ENCODE measurements at places on chromosomes 6 and 20.

- no peak for DNase-seq
Observed at GRCh38 chr6:142045380-142046278, 87.1 kb upstream of the GJE1 start.

GRCh38 chr20:62235001-62235776, 3.1 kb upstream of the OSBPL2 start:
- no peak for DNase-seq

DNA sequence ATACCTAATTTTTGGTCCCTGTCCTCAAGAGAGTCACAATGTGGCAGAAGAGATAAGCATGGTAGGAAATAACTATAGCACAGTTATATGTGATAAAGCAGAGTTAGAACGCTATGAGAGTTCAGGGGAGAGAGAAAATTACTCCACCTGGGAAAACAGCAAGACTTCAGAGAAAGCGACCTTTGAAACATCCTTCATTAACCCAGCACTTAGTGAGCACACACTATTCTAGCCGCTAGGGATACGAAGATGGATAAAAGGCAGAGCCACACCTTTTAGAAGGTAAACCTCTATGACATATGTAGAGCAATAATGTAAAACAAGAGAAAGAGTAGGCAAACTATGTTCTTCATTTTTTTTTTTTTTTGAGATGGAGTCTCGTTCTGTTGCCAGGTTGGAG, 264.3 kb downstream of the PTPRK start:
- no peak for DNase-seq

- peak; percentile 96 for DNase-seq
Observed at GRCh38 chr20:33666293-33667244, at the start of gene ACTL10. Gene ACTL10, plus strand, starts transcription at chr20:33666943. Its CDS starts 555 bp downstream, at chr20:33667498.

DNA sequence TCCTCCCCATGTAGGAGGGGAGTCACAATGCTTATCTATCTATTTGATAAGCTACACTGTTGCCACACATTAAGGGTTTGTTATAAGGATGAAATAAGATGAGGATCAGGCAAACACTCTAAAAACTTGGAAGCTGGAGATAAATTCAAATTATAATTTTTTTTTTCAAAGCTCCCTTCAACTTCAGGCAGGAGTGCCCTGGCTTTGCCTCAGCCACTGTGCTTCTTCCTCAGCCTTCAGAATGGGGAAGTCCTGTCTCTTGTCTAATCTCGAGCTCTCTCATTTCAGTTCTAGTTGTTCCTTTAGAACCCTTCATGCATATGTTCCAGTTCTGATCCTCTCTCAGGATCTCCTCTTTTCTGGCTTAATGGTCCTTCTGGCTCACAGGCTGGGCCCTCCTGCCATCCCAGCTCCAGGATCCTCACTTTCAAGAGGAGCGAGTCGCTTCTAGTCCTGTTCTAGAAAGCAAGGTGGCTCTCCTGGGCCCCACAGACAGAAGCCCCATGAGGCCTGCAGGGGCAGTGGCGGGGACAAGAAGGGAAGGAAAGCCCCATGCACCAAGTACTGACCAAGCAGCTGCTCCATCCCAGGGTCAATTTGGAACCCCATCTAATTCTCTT, 164.3 kb downstream of the VEGFA start:
- no peak for DNase-seq

- no peak for DNase-seq
Observed at GRCh38 chr6:56437171-56437900, 190.0 kb upstream of the COL21A1 start.

DNA sequence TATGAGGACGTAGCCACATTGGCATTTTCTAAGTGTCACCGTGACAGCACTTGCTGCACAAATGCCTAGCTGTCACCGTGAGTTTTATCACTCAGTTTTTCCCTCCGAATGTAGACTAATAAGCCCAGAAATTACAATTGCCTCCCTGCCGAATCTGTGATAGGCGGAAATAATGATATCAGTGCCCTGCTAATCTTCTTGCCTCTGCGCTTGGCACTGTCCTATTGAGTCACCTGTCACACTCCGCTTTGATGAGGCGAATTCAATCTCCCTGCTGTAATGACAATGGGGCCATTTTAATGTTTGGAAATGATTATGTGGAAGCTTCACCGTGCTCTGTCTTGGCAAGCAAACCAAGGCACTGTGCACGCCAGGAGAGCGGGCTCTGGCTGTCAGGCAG, 112.8 kb downstream of the LINC00237 start:
- DNase-seq = no peak
